NCI-H2081 treated with DMSO at 0.1 percent for 48 hours (cell line): ENCODE measurements at places on chromosomes 2 and 18.
A peak's percentile ranks its signal among the peaks of the same experiment; 100 is the strongest.

GRCh38 chr2:124193706-124194105, 168.6 kb downstream of the CNTNAP5 start:
- no peak for DNase-seq

DNA sequence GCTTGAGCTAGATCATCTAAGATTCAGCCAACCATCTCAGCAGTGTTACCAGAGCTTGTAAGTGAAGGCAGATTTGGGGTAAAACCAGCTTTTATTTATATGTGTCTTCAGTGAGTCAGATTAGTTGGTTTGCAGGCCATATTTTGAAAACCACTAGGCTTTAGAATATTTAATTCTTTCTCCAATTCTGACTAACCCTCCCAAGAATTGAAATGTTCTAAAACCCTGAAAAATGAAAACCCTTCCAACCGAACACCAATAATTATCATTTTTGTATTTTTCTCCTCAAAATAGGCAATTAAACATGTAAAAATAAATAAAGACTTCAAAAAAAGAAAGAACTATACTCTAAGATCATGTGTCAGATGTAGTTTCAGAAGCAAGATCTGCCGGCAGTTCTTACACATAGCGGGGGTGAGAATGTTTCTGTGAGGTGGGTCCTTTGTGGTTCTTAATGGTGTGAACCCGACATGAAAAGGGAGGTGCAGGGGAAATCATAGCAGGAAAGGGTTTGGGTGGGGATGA, 14.2 kb downstream of the PLEK start:
- DNase-seq, result no peak

DNA sequence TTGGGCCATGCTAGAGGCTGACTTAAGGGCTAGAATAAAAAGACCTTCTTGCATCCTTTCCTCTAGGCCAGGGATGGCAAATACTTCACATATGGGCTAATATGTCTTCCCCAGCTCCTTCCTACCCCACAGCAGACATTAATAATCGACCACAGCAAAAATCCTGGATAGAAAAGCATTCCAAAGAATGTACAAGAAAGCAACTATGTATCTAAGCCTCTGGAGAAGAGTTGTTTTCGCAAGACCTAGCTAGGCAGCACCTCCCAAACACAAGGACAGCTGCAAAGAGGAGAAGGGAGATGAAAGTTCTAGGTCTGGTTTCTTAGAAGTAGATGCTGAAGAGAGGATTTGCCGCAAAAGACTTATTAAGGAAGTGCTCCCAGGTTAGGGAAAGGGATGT, 372.6 kb downstream of the SLC4A3 start:
- no peak for DNase-seq

DNA sequence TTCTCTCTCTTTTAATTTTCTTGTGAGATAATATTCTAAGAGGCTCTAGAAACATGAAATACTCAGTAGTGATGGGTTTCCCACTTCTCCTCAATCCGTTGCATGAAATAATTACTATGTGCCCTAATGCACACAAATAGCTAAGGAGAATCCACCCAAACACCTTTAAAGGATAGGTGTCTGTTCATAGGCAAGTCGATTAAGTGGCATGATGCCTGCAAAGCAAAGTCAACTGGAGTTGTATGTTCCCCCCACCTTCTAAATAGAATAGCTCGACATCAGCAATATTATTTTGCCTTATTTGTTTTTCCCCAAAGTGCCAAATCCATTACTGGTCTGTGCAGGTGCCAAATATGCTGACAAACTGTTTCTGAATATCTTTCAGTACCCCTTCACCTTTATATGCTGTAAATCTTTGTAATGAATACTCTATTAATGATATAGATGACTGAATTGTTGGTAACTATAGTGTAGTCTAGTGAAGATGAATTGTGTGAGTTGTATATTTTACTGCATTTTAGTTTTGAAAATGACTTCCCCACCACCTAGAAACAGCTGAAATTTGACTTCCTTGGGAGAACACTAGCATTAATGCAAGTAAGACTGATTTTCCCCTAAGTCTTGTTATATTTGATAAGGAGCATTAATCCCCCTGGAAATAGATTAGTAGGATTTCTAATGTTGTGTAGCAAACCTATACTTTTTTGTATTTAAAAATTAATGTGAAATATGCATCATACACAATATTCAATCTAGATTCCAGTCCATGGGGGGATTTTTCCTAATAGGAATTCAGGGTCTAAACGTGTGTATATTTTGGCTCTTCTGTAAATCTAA, 9.0 kb downstream of the TBR1 start:
- DNase-seq, result no peak

- DNase-seq, result no peak
Measured at GRCh38 chr18:67282796-67283195, 233.7 kb downstream of the DSEL start.

DNA sequence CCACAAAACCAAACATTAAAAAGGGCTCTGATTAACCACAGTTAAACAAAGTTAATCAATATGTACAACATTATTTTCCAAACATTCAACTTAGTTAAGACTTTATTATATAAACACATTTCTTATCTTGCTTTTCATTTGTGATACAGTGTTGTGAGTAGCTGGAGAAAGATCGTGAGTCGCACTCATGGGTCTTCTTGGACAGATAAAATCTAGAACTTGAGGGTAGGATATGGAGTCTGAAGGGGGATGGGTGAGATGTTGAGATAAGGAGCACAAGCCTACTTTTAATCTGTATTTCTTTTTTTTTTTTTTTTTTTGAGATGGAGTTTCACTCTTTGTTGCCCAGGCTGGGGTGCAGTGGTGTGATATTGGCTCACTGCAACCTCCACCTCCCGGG, 22.6 kb upstream of the TMEM214 start:
- no peak for DNase-seq

- DNase-seq, result no peak
Measured at GRCh38 chr2:143732076-143732475, 602.9 kb downstream of the ARHGAP15 start.

GRCh38 chr2:70516596-70516995, 37.0 kb downstream of the TGFA start:
- no peak for DNase-seq

DNA sequence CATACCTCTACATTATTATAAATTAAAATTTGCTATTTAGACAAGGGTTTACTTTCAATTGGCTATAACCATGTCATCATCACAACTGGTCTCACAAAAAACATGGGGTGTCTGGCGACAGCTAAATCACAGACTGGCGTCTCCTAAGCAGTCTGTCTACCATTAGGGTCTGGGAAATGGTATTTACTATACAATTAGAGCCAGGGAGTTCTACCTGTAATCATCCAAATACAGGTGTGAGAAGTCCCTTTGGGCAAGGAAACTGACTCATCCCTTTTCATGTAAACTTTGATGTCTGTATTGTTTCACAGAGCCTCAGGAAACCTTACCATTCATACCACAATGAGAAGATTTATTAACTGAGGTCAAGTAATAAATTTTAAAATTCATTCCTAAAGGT, 126.7 kb downstream of the OLA1 start:
- DNase-seq, result peak; percentile 98

GRCh38 chr18:64993695-64994094, 757.1 kb upstream of the CDH7 start:
- no peak for DNase-seq

DNA sequence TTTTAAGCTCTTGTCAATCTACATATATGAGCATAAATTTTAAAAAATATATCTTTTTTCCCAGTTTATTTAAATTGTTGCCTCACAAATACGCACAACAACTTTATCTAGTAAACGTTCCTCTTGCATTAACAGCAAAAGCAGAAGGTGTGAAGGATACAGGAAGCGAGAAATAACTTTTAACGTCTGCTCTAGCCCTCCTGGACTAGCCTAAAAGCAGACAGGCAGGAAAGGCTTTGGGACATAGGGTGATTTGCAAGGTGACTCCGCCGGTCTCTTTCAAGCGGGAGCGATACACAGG, 434 bp upstream of the DUSP19 start:
- DNase-seq, result no peak

- no peak for DNase-seq
Measured at GRCh38 chr2:84830095-84830494, 50.8 kb downstream of the TRABD2A start.

GRCh38 chr2:96241900-96242611, 23.7 kb downstream of the TMEM127 start:
- no peak for DNase-seq

GRCh38 chr18:11761553-11761952, 72.5 kb downstream of the GNAL start:
- DNase-seq, result no peak

DNA sequence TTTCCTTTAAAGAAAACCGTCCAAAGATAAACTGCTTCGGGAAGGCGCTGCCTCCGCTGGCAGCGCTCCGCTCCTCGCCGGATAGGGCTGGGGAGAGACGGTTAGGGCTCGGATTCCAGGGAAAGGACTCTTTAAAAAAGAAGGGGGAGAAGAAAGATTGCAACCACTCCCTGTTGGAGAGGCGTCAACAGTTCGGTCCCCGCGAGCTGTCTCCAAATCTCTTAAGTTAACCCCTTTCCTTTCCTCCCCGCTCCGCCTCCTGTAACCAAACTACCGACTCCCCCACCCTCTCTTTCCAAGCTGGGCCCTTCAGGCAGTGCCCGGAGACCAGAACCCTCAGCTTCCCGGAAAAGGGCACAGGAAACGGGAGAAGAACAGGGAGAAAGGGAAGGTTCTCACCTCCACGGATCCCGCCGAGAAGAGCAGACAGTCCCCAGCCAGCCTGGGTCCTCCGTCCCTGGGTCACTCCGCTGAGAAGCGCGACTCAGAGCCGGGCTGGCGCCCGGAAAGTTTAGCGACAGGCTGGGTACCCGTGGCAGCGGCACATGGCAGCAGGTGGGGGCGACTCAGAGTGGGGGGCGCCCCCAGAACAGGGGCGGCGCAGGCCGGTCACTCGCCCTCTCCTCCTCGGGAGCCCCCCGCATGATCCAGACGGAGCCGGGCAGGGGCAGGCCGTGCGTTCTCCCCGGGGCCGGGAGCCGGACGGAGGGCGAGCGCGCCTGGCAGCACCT, 675 bp downstream of the FZD5 start:
- DNase-seq, result no peak

DNA sequence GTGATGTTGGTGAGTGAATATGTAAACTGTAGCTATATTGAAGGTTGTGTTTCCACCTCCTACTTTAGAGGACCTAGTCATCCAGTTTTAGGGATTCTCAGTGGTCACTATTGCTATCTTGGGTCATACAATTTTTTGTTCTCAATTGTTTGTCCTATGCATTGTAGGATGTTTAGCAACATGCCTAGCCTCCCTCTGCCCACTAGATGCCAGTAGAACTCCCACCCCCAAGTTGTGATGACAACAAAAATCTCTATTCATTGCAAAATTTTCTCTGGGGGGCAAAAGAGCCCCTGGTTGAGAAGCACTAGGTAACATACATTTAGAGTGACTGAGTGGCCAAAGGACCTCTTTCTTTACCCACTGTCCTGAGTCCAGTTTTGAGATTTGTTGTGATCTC, 87.3 kb downstream of the LRRTM4 start:
- no peak for DNase-seq

DNA sequence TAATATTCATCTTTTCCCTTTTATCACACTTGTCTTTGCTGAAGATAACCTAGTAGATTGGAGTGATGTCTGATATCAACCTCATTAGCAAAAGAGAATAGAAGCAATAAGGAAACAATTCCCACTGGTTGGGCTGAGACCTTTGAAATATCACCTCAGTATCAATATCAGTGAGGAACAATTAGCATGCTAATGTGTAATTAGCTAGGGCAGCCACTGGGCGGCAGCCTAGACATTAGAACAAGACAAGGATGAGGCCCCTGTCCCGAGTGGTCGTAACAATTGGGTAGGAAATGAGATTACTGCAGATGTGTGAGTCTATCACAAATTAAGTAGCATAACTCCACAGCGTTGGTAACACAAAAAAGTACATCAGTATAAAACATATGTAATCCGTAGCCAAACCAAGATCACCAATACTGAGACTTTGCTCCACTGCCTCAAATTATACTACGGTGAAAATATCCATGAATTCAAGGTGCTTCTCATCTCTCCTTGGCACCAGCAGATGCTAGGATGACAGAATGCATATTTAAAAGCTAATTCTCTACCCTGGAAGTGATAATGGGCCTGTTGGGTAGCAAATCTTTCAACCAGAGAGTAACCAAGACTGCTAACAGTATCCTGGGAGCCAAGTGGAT, 99.1 kb downstream of the ALPK2 start:
- no peak for DNase-seq

DNA sequence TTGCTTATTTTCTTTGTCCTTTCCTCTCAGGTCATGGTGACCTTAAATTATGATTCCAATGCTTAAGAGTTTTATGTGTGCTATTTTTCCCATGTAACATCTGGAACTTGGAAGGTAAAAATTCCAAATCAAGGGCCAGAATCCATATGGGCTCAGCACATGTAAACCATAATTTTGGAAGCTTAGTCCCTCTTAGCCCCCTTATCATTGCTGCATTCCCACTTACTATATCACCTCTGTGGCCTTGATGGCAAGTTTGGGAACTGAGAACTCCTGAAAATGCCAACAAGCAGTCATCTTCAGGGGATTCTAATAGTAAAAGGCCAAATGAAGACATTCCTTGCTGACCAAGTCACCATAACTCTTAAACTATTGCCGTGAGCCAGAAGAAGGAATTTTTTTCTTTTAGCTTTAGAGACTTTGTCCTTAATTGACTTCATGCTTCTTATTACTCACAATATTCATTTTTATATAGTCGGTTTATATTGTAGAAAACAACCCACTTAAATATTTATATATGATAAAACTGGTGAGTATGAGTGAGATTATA, 251.4 kb downstream of the SLC8A1 start:
- DNase-seq, result no peak

DNA sequence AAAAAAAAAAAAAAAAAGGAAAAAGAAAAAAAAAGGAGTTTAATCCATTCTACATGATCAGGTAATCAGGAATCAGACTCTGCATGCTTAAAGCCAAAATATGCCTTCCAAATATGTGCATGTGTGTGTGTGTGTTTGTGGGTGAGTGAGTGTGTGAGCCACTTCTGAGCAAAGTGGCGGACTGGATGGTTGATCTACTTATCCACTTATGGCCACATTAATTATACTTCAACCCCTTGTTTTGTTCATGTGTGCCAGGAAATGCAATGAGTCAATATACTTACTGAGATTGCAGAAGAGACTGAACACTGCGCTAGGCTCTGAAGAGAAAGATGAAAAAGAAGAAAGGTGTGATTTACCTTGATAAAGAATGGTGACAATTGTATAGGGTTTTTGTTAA, 586.5 kb upstream of the NXPH2 start:
- DNase-seq, result peak; percentile 22

- no peak for DNase-seq
Measured at GRCh38 chr2:209411718-209412117, 12.1 kb upstream of the MAP2 start.

DNA sequence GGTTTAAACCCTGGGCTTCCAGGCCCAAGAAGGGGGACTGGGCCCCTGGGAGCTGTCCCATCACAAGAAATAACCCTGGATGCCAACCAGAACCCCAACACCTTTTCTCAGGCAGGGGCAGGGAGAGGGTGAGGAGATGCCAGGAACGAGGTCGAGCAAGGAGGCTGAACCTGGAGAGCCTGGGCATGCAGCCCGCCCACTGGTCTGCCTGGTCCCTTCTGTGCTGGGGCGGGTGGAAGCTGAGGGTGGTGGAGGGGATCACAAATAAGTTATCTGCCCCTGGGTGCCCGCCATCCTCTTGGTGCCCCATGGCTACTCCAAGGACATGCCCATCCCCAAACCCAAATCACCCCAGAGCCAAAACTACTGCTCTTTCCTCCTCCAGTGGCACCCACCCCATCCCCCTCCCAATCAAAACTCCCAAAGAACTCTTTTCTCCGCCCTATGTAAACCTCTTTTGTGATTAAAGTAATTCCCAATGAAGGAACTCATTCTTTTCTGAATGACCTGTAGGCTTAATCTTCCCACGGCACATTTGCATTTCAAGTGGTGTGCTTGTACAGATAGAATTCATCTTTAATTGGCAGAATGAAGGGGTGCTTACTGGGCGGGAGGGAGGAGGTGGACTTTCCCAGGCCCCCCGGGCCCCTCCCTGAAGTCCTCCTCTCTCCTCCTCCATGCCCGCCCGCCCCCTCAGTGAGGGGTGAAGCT, 47.9 kb downstream of the EFR3B start:
- DNase-seq, result no peak
